Left lung (tissue), 14 donors: ENCODE measurements at places on chromosomes 1 and 21. TPM values are rescaled to one million over a fixed set of nuclear protein-coding genes. Genes with fewer than 3 reads are reported as not detected.

The C8A gene
- not detected for polyA plus RNA-seq

The KRTAP13-1 gene
- not detected for polyA plus RNA-seq

The AXDND1 gene
- polyA plus RNA-seq = 0.86 TPM

The PERM1 gene
- polyA plus RNA-seq = 0.45 TPM

The CCDC185 gene
- polyA plus RNA-seq = not detected

The NR1I3 gene
- polyA plus RNA-seq = 1.2 TPM

The PLEKHA6 gene
- polyA plus RNA-seq = 24.4 TPM

The FMOD gene
- polyA plus RNA-seq = 65.2 TPM
